ENCODE measurements at places on chromosomes 3 and 15.

- no peak for DNase-seq
These were observed 9.1 kb downstream of the GHRL start for GRCh38 chr3:10283638-10284037.

DNA sequence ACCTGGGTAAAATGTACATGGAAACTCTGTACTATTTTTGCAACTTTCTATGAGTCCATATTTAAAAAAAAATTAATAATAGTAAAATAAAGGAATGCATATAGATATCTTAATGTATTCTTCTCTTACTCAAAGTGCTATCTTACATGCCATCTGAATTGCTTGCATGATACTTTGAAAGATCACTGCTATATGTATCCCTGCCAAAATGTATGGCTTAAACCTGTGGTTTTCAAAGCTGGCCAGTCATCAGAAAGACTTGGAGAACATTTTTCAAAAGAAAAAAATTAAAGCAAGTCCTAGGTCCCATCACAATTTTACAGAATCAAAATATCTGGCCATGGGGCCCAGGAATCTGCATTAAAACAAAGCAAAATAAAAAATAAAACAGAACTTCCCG, 262.1 kb downstream of the LPP start:
- DNase-seq = no peak

- DNase-seq = no peak
These were observed 32.5 kb downstream of the BCL2L10 start for GRCh38 chr15:52080031-52080430.

GRCh38 chr15:47788685-47789084, 71.4 kb downstream of the SEMA6D start:
- no peak for DNase-seq

- DNase-seq = no peak
These were observed 9.4 kb downstream of the SEMA3G start for GRCh38 chr3:52435246-52436101.

GRCh38 chr15:66578286-66578875, 12.6 kb upstream of the LCTL start:
- DNase-seq = no peak

GRCh38 chr3:31218082-31218481, 314.6 kb upstream of the STT3B start:
- DNase-seq = no peak

GRCh38 chr3:18237251-18238005, 187.7 kb downstream of the SATB1 start:
- DNase-seq = no peak

DNA sequence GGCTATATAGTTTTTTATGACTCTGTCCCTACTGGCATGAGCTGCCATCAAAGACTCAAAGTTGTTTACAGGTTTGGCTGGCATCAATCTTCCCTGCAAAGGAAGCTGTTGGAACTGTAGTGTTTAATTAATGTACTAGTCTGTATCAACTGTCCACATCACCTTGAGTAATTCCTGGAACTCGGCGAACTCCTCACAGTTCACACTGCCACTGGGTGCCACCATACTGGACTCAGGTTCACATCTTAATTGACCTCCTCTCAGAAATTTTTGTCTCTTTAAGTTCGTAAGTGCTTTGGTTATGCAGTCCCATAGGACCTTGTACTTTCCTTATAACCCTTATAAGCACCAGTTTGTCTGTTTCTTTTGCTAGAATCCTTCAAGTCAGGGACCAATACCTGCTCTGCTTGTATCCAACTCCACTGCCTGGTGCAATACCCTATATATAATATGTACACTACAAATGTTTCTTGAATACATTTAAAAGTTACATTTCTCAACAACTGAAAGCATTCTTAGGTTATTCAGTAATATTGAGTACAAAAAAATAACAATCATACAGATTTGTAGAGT, 3.2 kb downstream of the HIGD1A start:
- DNase-seq = no peak

- no peak for DNase-seq
These were observed 98.7 kb upstream of the ANKRD28 start for GRCh38 chr3:15896500-15896899.

DNA sequence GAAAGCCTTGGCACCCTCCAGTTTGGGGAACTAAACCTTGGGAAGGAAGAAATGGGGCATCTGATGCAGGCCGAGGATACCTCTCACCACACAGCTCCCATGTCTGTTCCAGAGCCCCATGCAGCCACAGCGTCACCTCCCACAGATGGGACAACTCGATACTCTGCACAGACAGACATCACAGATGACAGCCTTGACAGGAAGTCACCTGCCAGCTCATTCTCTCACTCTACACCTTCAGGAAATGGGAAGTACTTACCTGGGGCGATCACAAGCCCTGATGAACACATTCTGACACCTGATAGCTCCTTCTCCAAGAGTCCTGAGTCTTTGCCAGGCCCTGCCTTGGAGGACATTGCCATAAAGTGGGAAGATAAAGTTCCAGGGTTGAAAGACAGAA, 7.7 kb downstream of the MAP1A start:
- DNase-seq = peak; percentile 42

- DNase-seq = no peak
These were observed 6.8 kb downstream of the PCSK6 start for GRCh38 chr15:101482526-101483371.

DNA sequence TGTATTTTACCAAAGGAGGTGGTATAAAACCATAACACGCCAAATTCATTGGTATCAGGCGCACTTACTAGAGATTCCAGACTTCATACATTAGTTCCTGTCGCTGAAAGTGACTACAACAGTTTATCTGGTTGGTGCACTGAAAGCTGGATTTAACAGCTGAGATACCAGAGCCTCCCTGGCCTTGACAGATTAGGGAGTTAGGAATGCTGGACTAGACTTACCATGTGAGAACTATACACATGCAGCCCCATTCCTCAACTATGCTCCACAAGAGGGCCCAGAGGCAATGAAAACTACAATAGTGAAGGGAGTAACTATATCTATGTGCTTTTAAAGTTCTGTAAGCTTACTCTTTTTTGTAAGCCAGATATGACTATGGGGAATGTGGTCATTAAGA, 174.4 kb downstream of the STAG1 start:
- DNase-seq = no peak

- DNase-seq = no peak
These were observed 3.0 kb downstream of the SPATA16 start for GRCh38 chr3:173138026-173138425.

DNA sequence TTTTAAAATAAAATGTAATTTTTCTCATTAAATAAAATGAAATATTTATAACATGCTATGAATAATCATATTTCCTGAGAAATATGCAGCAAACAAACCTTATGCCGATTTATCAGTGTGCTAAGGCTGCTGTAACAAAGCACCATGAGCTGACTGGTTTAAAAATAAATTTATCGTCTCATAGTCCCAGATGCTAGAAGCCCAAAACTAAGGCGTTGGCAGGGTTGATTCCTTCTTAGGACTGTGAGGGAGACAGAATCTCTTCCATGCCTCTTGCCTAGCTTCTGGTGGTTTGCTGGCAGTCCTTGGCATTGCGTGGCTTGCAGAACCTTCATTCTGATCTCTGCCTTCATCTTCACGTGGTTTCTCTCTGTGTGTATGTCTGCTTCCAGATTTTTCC, 740.3 kb downstream of the OTOL1 start:
- DNase-seq = no peak

- no peak for DNase-seq
These were observed 28.0 kb downstream of the KLHDC8B start for GRCh38 chr3:49199239-49199899.

DNA sequence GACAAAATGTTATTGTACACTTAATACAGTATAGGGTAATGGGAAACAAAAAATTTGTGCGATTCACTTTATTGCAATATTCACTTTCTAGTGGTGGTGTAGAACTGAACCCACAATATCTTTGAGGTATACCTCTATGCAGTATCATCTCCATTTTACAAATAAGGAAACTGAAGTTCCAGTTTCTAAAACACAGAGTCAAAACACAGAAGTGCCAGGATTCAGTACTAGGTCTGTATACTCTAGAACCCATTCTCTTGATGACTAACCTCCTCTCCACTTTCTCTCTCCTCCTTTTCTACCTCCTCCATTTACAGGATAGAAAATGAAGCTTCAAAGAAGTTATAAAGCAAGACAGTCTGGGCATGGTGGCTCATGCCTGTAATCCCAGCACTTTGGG, 62.2 kb downstream of the MB21D2 start:
- DNase-seq = no peak

GRCh38 chr3:54999811-55000210, 72.0 kb upstream of the LRTM1 start:
- no peak for DNase-seq

- no peak for DNase-seq
These were observed 125.4 kb downstream of the MEGF11 start for GRCh38 chr15:66128116-66128680.

DNA sequence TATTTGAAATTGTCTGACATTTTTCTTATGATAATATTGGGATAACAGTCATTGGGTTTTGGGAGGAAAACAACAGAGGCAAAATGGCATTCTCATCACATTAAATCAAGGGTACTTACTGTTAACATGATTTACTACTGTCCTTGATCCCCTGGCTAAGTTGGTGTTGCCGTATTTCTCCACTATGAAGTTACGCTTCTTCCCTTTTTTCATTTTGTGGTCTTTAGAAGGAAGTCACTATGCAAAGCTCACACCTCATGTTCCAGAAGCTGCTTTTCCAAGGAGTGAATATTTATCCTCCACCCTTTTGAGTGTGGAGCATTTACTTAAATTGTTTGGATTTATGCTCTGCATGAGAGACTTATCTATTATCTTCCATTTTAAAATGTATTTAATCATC, 63.7 kb downstream of the ALCAM start:
- DNase-seq = no peak

DNA sequence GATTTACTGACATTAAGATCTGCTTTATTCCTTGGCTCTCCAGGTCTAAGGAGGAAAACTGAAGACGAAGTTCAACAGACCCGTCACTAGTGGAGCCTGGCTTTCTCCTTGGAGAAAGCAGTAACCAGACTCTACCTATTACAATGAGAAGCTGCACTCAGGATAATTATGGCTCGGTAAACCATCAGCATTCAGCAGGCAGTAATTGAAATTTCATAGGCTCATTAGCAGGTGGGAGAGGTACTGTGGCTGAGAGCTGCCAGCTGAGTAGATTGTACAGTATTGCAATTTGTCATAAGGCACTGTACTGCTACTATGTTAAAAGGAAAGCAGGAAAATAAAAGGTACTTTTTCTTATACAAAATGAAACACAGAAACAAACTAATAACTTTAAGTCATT, 51.2 kb downstream of the CHAC1 start:
- DNase-seq = no peak

- peak; percentile 64 for DNase-seq
These were observed 67.7 kb downstream of the MGLL start for GRCh38 chr3:127754411-127755304.

GRCh38 chr15:34944936-34945335, 24.6 kb downstream of the AQR start:
- DNase-seq = no peak

- DNase-seq = no peak
These were observed 123.5 kb upstream of the IL12A start for GRCh38 chr3:159865041-159865579.

DNA sequence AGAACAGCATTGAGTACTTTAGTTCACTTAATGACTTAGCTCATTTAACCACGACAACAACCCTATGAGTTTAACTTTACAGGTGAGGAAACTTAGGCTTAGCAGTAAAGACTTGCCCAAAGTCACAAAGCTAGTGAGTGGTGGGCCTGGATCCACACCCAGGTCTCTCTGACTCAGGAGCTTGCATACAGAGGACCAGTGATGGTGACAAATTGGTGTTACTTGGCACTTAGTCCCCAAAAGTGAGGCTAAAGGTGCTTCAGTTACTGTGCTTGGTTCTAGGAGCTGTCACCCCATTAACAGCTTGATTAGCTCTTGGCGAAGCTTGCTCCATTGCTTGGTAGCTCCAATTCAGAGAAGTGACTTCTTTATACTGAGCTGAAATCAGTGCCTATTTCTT, 6.1 kb downstream of the CELF6 start:
- no peak for DNase-seq

- peak; percentile 93 for DNase-seq
These were observed at the start of gene RASGRP1 for GRCh38 chr15:38564557-38565286. RASGRP1 (minus strand) TSS chr15:38564814; CDS start chr15:38564628, 186 bp downstream.

GRCh38 chr3:179921951-179922350, 114.8 kb downstream of the PEX5L start:
- DNase-seq = no peak

- DNase-seq = no peak
These were observed 23.1 kb downstream of the PHLDB2 start for GRCh38 chr3:111882194-111882593.

DNA sequence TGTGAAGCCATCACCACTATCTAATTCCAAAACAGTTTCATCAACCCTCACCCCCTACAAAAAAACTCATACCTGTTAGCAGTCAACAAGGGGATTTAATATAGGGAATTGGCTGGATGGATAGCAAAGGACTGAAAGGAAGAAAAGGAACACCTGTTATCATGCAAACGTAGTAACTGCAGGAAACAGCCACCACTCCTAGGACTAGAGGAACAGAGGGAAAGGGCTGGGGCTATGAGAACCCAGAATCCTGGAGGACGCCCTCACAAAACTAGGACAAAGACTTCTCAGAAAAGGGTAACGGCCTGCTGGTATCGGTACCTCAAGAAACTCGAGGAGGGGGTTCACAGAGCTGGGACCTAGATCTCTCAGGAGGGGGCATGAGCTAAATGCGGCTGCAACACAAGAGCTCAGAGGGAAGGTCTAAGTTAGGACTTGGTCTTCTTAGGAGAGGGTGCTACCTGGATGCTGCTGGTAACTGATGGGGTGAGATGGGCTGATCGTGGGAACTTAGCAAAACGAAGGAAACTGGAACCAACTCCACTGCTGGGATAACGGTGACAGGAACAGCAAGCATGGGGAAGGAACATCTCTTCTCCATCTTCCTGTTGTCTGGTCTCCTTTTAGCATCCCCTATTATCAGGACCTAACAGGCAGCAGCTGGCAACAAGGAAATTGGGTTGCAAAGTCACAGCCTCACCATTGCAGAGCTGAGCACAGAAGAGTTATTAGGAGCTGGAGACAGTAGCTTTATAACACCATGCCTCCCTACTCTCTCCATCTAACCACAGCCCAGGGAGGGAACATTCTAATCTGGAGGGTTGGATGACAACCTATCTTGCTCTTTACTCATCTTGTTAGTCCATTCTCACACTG, 147.7 kb downstream of the UACA start:
- no peak for DNase-seq

GRCh38 chr3:150461399-150461798, 53.3 kb downstream of the TSC22D2 start:
- DNase-seq = no peak

- no peak for DNase-seq
These were observed 60.5 kb upstream of the ULK4 start for GRCh38 chr3:42022355-42022754.

DNA sequence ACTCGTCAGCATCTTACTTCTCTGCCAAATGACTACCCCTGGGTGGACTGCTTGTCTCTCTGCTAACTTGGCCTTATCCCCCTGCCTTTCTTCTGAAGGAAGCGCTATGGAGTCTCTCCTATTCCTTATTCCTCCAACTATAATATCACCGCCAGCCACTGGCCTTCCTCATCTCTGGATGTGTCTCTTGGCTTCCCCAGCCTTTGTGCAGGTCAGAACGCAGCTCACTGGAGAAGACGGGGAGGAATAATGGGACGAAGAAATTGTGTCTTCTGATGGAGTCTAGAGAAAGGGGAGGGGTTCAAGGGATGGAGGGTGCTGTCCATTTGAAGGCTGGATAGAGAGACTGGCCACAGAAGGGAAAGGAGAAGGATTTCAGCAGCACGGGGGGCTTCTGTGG, 16.9 kb downstream of the ITGA11 start:
- DNase-seq = no peak

GRCh38 chr3:18446149-18446825, 21.1 kb upstream of the SATB1 start:
- no peak for DNase-seq
